CD4-positive, alpha-beta T cell treated with Interleukin-4 for 1 hour (primary cell): ENCODE measurements at places on chromosomes 5 and 9.
A peak's percentile ranks its signal among the peaks of the same experiment; 100 is the strongest.

- DNase-seq = no peak
Observed at GRCh38 chr5:137575847-137576246, 76.7 kb upstream of the SPOCK1 start.

DNA sequence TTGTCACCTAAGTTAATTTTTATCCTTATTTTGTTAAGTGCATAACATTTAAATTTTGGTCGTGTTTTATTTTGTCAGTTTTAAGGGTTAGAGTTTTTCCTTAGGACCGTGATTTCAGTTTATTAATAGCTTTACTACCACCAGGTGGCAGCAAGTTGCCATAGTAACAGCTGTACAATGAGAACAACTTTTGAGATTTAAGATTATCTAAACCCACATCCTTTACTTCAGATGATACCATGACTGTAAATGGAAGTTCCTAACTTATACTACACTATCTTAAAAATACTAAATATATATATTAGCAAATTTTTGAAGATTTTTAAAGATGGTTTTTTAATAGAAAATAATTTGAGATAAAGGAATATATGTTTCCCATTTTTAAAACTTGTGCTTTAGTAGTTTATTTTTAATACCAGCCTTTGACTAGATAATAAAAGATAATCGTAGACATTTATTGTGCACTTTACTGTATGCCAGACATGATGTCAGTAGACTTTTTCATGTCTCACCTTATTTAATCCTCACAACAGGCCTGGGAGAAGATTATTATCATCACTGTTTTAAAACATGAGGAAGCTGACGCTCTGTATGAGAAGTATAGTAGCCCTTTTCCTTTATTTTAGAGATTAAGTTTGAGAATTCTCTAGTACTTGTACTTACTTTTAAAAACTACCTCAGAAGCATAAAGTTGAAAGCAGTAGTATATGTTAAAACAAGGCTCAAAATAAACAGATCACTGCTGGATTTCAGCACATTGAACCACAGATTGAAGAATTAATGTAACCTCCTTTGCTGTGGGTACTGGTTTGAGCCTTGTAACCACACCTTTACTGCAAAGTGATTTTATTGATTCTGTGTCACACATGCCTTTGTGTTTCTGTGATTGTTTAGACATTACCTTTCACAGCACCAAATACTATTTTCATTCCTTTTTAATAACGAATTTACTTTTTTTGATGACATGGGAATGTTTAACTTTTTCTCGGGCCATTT, 27.5 kb downstream of the SREK1 start:
- DNase-seq = peak; percentile 62

DNA sequence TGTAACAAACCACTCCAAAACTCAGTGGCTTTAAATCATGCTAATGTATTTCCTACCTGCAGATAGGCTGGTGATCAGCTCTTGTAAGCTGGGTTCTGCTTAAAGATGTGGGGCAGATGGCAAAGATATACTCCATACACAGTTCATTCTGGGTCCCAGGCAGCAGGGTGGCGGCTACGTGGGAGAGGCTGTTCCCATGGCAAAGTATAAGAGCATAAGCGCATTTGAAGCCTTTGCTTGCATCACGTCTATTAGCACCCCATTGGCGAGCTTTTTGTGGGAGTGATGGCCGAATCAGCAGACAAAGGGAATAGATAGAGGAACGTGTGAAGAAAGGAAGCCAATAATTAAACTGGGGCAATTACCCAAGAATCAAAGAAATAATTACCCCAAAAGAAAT, 523.1 kb downstream of the SPATA31D1 start:
- no peak for DNase-seq

DNA sequence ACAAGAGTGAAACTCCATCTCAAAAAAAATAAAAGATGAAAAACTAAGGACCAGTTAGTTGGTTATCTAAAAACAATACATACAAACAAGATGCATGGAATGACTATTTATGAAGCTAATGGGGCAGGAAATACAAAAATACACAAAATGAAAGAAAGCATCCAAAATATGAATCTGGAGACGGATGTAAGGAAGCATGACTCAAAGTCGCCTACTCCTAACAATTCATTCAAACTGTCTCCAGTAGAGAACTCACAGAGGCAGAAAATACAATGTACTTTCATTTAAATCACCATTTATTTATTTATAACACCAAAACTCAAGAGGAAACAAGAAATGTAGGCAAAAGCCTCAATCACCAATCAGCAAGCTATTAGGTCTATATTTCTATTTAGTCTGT, 68.4 kb downstream of the SCAI start:
- no peak for DNase-seq

DNA sequence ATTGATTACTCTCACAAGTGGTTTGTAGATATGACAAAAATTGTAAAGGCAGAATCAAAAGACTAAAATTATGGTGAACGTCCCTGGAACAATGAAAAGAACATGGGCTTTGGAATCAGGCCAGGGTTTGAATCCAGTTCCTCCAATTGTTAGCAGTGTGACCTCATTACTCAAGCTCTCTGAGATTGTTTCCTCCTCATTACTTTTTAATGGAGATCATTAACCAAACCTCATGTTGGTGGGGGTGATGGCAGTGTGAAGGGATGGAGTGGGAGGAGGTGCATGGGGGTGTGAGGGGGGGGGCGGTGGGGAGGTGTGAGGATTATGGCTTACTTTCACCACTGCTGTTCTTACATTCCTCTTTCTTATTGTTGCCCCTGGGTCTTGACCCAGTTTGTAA, 44.1 kb upstream of the FOXE1 start:
- DNase-seq = no peak

GRCh38 chr5:156540491-156540890, 213.5 kb downstream of the SGCD start:
- no peak for DNase-seq

DNA sequence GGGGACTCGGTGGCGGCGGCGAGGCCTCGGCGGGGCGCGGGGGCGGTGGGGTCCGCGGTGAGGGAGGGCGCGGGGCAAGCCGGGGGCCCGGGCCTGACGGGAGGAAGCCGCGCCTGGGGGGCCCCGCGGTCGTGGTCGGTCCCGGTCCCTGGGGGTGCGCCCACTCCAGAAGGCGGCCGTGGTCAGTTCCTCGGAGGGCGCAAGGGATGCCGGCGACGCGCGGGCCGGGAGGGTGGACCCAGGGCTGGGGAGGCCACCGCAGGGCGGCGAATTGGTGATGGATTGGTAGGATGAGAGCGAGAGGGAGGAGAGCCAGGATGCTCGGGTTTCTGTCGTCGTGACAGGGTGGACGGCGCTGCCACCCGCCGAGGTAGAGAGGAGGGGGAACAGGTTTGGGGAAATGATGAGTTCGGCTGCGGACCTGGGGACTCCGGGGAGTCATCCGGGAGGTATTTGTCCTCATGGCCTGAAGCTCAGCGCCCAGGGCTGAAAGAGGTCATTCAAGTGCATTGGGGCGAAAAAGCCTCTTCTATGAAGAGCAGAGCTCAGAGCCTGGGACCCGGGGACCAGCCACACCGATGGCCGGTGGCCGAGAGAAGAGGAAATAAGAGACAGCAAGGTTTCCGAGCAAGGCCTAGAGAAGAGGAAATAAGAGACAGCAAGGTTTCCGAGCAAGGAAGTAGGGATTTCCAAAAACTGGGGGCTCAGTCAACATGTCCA, 557 bp downstream of the GNG10 start:
- peak; percentile 28 for DNase-seq

GRCh38 chr5:116532762-116533525, 41.7 kb downstream of the SEMA6A start:
- no peak for DNase-seq

- peak; percentile 43 for DNase-seq
Observed at GRCh38 chr5:139698490-139699146, 50.5 kb downstream of the CXXC5 start.

GRCh38 chr9:89687188-89687587, 82.4 kb downstream of the GADD45G start:
- no peak for DNase-seq

DNA sequence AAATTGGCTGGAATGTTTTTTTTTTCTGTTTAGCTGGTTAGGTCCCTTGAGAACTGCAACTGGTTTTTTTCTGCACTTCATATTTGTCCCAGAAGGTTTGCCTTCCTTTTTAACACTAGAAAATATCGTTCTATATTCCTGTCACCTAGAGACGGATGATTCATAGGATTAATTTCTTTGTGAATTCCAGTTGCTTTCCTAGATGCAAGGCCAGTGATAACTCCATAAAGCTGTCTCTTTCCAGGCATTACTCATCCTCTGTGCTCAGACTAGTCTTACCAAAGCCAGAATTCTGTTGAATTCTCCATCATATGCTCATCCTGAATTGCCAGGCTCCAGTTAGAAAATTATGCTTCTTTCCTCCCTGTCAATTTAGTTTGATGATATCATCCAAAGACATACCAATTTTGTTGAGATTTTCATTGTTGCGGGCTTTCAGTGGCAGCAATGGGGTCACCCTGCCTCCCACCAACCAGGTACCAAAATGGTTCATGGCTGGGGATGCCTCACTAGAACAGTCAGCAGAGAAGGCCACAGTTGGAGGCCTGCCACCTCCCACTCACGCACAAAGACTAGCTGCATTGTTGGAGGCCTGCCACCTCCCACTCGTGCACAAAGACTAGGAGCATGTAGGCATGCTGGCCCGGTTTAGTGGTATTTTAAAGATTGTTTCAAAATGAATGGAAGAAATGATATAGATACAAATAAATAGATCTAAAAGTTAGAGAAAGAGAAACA, 8.5 kb downstream of the BAAT start:
- no peak for DNase-seq

DNA sequence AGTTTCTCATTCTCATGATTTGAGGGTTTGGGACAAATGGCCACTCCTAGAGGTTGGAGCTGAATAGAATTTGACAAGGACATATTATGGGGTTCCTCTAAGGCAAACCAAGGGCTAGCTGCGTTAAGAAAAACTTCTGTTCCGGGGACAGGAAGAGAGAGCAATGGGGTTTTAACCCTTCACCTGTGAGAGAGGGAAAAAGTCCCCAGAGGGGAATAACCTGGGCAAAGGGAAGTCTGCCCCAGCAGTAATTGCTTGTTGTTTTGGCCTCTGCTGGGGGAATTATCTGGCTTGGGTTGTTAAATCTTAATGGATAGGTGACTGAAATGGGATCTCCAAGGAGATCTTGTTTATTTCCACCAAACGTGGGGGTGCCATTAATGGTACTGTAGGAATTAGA, 110.1 kb upstream of the MOCS2 start:
- DNase-seq = no peak

GRCh38 chr5:108720391-108720790, 27.3 kb upstream of the FER start:
- DNase-seq = no peak

GRCh38 chr5:94901191-94901979, 282.9 kb downstream of the SLF1 start:
- no peak for DNase-seq

- DNase-seq = no peak
Observed at GRCh38 chr5:56963246-56963645, 11.3 kb upstream of the MIER3 start.

- DNase-seq = no peak
Observed at GRCh38 chr5:164217464-164217863, 712.0 kb downstream of the MAT2B start.
